ENCODE measurements at places on chromosomes 12 and 14.

DNA sequence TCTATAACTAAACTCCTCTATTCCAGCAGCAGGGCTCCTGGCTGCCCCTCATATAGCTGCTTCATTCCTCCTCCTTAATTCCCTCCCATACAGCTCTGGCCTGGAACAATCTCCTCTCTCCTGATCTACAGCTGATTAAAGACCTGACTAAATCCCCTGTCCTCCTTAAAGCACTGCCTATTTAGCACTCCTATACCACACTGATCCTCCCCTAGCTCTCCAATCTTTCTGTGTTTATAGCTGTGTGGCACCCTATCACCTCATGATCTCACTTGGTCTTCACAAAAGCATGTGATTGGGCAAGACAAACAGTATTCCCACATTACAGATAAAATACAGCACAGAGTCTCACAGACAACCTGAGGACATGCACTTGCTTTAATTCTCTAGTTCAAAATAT, 17.4 kb downstream of the FMNL3 start:
- DNase-seq: no peak

GRCh38 chr12:130706311-130706710, 9.8 kb downstream of the RIMBP2 start:
- DNase-seq: no peak

DNA sequence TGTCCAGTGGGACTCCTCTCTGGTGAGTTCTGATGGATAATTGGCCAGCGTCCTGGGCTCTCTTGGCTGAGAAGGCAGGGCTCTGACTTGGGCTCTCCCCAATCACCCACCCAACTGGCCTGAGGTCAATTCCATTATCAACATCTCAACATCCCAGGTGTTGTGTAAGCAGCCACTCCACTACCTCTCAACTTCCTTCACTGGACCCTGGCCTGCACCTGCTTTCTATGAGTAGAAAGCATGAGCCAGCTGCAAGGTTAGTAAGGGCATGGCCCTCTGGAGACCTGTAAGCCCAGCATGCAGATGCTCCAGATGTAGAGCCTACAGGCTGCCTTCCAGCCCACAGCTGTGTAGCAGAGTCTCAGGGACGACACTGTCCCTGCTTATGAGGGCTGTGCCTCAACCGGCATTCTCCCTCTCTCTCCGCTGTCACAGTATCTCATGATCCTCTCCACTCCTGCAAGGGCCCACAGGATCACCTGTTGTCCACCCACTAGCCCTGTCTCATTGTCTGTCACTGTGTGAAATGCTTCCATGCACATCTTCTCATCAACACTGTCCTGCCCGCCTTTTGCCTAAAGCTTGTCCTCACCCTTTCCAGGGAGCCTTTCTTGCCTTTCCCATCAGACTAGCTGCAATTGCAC, 5.4 kb upstream of the KRT81 start:
- no peak for DNase-seq

DNA sequence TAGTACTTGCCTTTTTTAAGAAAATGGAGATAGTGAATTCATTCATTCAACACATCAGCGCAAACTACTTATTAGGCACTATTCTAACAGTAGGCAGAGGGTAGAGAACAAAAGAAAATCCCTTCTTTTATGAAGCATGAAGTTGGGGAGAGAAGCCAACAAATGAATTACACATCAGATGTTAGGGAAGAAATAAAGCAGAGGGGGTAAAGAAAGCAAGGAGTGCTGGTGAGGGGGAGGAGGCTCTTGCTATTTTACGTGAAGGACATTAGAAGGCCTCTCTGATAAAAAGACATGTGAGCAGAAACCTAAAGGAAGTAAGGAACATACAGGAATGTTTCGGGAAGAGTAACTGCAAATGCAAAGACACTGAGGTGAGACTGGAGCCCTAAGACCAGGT, 22.2 kb downstream of the TFCP2 start:
- DNase-seq: no peak

- no peak for DNase-seq
Observed at GRCh38 chr12:52233462-52234207, 592 bp downstream of the KRT7 start.

Measured in HepG2 (cell line).